ENCODE measurements at places on chromosomes 12 and 14. TPM values are rescaled to one million over a fixed set of nuclear protein-coding genes. Genes with fewer than 3 reads are reported as not detected.

DNA sequence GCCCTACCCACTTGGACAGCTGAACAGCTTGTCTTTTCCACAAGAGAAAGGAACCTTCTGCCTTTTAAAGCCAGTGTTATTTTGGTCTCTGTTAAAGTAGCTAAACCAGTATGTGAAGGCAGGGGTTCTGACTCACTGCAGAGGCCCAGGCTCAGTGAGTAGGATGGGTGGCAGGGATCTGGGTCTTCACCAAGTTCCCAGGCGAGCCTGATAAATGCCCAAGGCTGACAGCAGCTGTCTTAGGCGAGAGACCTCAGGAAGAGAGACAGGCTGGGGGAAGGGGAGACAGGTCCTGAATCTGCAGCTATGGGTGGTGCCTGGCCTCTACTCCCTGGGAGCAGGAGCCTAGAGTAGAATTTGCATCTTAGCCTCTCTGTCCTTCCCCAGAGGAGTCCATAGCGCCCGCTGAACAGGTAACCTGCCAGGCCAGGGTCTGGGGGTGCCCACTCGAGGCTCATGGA is 18.1 kb upstream of the KIF26A start:
- DNase-seq = no peak

The ADAMTS20 gene
- total RNA-seq = not detected

The SYNDIG1L gene
- total RNA-seq = not detected

The RHOJ gene
- total RNA-seq = not detected

DNA sequence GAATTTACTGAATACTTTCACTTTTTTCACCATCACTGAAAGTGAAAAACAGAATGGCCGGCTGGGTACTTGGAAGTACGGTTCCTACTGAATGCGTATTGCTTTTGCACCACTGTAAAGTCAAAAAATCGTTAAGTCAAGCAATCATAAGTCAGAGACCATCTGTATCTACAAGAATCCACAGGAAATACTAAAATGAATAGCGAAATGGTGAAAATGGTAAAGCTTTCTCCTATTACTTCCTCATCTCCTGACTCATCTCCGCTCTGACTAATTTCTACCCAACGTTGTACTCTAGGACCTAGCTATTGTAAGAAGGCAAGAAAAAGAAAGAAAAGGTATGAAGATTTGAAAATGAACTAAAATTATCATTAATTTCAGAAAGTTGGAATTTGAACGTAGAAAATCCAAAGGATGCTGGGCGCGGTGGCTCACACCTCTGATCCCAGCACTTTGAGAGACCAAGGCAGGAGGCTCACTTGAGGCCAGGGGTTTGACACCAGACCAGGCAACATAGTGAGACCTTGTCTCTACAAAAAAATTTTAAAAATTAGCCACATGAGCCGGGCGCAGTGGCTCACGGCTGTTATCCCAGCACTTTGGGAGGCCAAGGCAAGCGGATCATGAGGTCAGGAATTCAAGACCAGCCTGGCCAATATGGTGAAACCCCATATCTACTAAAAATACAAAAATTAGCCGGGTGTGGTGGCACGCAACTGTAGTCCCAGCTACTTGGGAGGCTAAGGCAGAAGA is 5.3 kb upstream of the CDCA4 start:
- peak; percentile 50 for DNase-seq

- DNase-seq = no peak
Measured at GRCh38 chr12:130625201-130625600, 90.9 kb downstream of the RIMBP2 start.

The TESPA1 gene
- not detected for total RNA-seq

- no peak for DNase-seq
Measured at GRCh38 chr12:3083241-3083920, 6.2 kb downstream of the TSPAN9 start.

DNA sequence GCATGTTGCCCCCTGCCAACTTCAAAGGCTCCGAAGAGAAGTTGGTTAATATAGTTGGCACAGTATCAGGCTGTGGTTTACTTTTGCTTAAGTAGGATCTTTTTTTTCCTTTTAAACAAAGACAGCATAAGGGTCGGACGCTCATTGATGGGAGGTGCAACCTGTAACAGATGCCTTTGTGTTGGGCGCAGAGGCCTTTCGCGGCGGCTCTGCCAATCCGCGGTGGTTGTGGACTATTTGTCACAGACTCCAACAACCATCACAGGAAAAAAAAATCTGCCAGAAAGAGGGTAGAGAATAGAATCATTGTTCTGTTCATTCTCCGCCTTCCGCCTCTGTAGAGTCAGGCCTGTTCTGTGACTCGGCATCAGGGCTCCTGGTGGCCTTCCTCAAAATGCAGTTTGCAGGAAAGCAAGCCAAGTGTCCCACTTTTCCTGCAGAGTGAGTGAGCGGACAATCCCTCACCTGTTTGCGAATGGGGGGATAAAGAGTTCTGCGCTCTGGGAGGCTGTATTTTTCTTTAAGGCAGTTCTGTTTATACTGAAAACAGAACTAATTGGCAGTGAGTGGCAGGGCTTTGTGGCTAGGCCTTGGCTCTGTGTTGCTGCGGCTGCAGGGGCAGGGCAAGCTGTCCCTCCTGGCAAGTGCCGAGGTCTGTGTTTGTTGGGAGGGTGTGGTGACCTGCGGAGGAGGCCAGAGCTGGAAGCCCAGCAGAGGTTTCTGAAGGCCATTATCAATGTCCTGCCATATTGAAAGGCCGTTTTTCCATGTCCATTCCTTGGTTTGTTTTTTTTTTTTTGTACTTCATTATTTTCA is 83.0 kb upstream of the PIWIL1 start:
- peak; percentile 9 for DNase-seq

The OR4E2 gene
- total RNA-seq = not detected

DNA sequence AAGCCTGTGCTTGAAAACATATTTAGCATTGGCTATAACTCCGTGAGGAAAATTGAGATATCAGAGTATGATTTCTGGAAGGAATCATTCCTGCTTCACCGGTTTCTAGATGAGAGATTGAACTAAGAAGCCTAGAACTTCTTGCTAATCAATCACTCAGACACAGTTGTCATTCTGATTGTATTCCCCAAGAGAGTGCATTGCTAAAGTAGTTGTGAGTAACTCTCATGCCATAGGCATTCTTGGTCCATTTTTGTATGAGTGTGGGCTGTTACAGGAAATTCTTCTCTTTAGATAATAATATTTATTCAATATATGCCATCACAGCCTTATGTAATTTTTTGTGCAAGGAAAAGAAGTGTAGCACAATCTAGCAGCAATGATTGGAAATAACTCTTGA is 893.3 kb upstream of the MDGA2 start:
- no peak for DNase-seq

GRCh38 chr14:101187816-101188570 is 284.5 kb upstream of the RTL1 start:
- no peak for DNase-seq

- DNase-seq = no peak
Measured at GRCh38 chr12:123908884-123909725, 63.5 kb downstream of the CCDC92 start.

The CD69 gene
- 0.25 TPM for total RNA-seq

GRCh38 chr12:26195641-26196420 is 458 bp downstream of the SSPN start:
- DNase-seq = peak; percentile 30

DNA sequence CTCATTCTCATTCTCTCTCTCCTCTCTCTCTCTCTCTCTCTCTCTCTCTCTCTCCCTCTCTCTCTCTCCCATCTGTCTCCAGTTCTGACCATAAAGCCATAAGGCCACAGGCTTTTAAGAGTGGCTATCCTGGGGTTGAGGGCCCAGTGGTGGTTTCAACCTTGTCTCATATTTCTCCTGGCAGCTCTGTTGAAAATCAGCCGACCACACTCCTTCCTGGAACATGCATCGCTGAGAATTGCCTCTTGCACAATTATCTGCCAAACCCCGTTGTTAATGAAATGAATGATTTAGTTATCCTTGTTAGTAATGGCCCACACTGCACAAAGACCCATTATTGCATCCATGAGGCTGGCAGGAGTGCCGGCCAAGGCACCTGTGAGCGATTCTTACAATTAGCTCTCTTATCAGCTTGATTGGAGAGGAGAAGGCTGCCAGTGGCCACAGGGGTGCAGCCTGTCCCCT is 30.4 kb upstream of the KCNA5 start:
- peak; percentile 75 for DNase-seq

- no peak for DNase-seq
Measured at GRCh38 chr12:124394462-124395128, 99.7 kb downstream of the RFLNA start.

DNA sequence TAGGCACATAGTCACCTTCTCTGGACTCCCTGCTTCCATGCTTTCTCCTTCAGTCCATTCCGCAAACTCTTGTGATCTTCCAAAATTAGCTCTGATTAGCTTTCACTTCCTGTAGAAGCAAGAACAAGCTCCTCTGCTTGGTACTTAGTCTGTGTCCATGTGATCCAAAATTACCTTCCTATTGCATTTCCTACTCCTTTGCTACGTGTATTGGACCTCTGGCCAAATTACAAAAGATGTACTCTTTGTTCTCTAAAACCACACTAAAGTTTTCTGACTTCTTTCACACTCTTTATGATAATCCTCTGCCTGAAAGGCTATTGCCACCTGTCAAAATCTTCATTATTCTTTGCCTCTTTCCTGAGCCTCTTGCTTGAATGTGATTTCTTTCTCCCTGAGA is 786 bp upstream of the TSFM start:
- DNase-seq = no peak

DNA sequence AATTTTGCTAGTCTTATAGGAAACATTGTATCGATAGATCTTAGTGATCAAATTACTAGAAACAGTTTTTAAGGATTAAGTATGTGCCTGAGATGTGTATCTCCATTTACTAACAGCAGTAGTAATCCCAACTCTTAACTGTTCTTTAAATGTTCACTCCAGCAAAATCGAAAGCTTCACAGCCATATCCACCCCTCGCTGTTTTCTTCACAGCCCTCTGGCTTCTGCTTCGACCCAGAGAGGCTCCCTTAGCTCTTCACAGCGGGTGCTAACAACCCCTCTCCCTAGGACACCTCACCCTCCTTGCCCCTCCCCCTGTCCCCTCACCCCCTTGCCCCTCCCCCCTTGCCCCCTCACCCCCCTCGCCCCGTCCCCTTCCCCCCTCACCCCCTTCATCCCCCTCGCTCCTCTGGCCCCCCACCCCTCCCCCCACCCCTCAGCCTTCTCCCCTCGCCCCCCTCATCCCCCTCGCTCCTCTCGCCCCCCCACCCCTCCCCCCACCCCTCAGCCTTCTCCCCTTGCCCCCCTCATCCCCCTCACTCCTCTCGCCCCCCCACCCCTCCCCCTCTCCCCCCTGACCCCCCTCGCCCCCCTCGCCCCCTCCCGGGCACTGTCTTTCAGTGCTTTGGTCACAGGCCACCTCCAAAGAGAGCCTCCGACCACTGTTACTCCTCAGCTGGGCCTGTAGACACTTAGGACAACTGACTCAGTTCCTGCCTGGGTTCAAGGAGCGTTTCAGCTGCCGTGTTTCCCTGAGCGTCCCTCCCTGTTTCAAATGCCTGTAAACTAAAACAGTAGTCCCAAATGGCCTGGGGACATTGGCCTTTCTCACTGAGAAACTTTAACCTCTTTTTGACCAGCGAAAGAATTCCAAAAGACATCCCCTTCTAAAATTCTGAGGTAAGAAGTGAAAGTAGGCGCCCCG is 46.0 kb upstream of the DYNC1H1 start:
- DNase-seq = no peak

GRCh38 chr14:31411218-31411727 is 9.1 kb downstream of the HEATR5A start:
- peak; percentile 23 for DNase-seq

- DNase-seq = no peak
Measured at GRCh38 chr12:73632661-73633060, 905.0 kb upstream of the ATXN7L3B start.

The PRPF40B gene
- total RNA-seq = 17.3 TPM

DNA sequence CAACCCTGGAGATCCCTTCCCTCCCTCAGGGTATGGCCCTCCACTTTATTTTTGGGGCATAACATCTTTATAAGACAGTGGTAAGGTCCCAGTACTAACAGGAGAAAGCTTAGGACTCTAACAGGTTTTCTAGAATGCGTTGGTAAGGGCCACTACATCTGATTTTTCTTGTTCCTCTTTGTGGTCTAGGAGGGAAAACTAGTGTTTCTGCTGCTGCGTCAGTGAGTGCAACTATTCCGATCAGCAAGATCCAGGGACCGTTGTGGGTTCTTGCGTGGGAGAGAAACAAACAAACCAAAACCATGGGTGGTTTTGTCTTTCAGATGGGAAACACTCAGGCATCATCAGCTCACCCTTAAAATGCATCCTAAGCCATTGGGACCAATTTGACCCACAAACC is 123.6 kb upstream of the SLC16A7 start:
- DNase-seq = no peak

GRCh38 chr14:28782301-28782700 is 15.7 kb downstream of the FOXG1 start:
- no peak for DNase-seq

- DNase-seq = peak; percentile 79
Measured at GRCh38 chr14:90698379-90698869, 117.8 kb downstream of the TTC7B start.

DNA sequence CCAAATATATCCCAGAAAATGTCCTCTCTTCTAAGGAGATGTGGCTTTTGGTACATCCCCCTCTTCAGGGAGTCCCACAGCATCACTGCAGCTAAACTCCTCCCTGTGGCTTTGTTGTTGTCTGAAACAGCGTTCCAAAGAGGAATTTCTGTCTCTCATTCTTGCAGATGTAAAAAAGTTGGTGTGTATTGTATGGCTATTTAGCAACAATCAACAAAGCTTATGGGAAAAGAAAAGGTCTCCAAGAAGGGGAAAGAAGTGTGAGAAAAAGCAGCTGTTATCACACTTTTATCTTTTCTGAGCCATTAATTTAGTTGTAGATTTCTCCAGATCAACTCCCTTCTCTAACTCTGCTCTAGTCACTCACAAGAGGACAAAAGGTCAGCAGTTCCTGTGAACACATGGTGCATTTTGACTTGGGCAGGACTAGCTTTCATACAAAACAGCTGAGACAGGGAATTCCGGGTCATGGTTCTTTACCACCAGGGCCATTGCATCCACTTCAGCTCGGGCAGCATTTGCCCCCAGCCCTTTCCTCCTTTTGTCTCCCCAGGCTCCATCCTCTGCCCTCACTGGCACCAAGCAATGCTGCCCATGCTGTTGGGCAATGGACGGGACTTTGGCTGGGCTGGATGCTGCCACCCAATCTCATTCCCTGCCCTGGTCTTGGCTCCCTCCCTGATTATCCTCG is 184.7 kb downstream of the TMX1 start:
- DNase-seq = peak; percentile 45

- DNase-seq = no peak
Measured at GRCh38 chr14:90892970-90893369, 76.7 kb upstream of the TTC7B start.

The FLRT2 gene
- 1.9 TPM for total RNA-seq
